ENCODE measurements at places on chromosomes 2 and 18.

DNA sequence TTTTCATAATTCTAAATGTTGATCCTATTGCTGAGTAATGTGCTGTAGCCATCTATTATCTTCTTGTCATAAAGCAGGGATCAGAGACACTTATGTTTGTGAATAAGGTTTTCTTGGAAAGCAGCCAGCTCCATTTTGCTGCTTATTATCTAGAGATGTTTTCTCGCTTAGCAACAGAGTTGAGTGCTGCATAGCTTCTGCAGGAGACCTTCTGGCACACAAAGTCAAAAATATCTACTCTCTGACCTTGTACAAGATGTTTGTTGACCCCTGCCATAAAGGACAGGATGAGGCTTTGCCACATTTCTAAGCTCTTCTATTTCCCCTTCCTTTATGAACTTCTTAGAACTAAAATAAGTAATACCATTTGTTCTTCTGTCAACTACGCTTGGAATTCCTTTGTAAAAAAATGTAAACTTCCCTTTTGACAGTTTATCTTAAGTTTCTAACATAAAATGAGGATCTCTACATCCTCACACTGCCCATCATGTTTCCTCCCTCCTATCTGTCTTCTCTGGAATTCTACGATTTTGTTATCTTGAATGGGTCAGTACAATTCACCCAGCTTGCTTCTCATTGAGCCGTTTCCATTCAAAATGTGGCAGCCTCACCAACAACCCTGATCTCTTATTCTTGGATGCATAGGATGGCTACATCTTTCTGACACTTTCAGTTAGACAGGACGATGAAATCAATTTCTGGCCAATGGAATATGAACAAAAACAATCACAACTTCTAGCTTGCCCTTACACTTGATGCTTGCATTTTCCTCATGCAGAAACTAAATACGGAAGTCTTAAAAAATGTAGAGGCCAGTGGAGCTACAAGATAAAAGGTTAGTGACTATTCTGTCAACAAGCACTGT, 1377.0 kb downstream of the SUCLG1 start:
- no peak for DNase-seq

DNA sequence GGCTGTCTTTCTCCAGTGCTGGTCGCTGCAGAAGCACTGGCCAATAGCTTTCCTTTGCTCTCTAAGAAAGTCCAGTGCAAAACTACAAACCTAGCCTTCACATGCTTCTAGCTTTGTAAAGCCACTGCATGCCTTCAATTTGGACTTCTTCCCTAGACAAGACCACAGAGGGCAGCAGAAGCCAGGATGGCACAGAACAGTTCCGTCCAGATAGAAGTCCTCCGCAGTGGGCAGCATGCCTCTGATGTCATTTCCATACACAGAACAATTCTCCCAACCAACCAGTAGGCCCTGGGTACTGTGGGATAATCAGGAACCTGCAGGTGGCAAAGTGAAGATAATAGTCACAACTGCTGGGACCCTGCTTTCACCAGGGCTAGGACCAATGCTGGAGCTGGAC, 3.3 kb downstream of the ST6GAL2 start:
- no peak for DNase-seq

DNA sequence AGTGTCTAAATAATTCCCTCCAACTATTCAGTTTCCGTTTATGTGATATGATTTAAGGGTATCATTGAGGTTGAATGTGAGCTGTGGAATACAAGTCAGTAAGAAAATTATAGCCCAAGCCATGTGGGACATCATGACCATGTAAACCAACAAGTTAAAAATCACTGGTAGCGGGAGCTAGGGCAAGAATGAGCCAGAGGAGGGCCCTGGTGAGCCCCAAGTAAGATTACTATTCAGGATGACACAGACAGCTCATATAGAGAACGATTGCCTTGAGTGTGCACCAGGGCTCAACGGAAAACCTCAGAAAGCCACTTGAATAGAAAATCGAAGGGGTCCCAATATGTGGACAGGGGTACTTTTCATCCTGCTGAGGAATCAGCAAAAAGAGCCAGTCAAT, 87.8 kb upstream of the RBMS1 start:
- DNase-seq: no peak

- no peak for DNase-seq
Measured at GRCh38 chr2:42114091-42114490, 55.1 kb upstream of the EML4 start.

DNA sequence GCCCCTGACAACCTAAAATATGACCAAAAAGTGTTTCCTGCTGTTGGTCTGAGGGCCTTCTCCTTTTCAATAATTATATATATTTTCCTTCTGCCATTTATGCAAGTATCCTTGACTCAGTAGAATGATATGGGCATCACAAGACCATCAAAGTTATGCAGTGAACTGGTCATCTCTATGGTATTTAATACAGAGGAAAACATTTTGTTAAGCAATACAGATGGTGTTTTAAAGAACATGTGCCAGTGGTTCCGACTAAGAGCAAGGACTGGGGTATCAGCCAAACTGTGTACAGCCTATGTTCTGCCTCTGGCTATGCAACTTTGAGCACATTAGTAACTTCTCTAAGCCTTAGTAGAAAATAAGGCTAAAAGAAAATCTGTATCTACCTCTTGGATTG, 179.0 kb downstream of the TRABD2A start:
- DNase-seq: peak; percentile 14

GRCh38 chr2:16058256-16058655, 117.9 kb downstream of the MYCN start:
- no peak for DNase-seq

DNA sequence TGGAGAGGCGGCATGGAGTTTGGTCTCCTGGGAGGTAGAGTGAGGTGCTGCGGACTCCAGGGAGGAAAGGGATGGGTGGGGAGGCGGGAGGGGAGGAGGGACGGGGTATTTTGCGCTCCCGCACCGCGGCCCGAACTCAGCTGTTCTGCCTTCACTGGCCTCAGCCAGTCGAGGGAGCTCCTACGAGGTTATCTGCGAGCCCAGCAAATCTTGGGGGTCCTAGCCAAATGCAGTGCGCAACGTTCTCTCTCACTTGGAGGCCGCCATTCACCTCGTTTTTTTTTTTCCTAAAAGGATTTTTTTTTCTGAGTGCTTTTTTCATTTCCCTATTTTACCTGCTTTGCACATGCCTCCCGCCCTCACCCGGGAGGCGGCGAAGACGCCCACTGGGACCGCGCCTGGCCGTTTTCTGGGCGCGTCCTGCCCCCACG, 877 bp upstream of the BCL2L11 start:
- DNase-seq: no peak

Measured in SW 1271 (cell line).